ENCODE measurements at places on chromosomes 13 and 19.

- no peak for DNase-seq
Measured at GRCh38 chr19:16076958-16077611, 790 bp downstream of the TPM4 start.

DNA sequence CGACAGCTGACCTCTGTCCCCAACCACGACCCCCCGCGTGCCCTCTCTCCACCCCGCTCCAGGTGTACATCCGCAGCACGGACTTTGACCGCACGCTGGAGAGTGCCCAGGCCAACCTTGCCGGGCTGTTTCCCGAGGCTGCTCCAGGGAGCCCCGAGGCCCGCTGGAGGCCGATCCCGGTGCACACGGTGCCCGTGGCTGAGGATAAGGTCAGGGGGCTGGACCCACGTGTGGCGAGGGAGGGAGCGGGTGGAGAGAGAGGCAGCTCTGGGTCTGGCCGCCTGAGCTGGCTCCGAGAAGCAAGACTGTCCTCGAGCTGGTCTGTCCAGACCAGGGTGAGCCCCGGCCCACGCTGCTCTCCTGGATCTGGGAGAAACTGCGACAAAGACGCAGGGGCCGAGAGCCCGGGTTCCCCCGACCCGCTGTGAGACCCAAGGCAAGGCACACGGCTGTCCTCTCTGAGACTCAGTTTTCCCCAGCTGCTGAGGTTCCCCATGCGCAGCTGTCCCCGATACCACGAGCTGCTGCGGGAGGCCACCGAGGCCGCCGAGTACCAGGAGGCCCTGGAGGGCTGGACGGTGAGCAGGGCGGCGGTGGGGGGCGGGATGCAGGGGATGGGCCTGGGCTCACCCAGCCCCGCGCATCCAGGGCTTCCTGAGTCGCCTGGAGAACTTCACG, 1.5 kb downstream of the ACP4 start:
- DNase-seq, result no peak

- no peak for DNase-seq
Measured at GRCh38 chr13:30584051-30584731, 33.5 kb upstream of the USPL1 start.

GRCh38 chr19:29321116-29321515, 108.2 kb upstream of the UQCRFS1 start:
- no peak for DNase-seq

GRCh38 chr19:677601-678436, 1.6 kb downstream of the FSTL3 start:
- no peak for DNase-seq

DNA sequence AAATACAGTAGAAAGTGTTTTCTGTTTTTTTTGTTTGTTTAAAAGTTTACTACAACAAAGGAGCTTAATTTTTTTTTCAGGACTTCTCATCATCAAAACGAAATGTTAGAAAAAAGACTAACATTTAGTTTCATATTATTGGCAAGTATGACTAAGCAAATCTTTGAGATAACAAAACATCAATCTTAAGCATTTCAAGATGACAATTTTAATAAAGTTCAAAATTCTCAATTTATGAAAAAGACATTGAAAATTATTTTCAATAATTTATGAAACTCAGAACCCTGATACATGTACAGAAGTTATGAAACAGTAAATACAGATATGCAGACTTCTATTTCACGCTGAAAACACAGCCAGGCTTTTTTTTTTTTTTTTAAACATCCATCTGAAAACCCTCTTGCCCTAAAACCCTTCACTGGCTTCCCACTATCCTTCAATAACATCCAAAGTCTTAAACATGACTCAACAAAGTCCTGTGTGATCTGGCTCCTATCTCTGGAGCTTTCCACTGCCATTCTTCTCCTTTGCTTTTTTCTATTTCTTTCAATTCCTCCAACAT, 3.9 kb downstream of the RBM26 start:
- DNase-seq, result no peak

GRCh38 chr13:106407338-106407737, 128.1 kb downstream of the EFNB2 start:
- no peak for DNase-seq

Data from renal pelvis (tissue), 12 donors.